ENCODE measurements at places on chromosomes 16 and 17.

DNA sequence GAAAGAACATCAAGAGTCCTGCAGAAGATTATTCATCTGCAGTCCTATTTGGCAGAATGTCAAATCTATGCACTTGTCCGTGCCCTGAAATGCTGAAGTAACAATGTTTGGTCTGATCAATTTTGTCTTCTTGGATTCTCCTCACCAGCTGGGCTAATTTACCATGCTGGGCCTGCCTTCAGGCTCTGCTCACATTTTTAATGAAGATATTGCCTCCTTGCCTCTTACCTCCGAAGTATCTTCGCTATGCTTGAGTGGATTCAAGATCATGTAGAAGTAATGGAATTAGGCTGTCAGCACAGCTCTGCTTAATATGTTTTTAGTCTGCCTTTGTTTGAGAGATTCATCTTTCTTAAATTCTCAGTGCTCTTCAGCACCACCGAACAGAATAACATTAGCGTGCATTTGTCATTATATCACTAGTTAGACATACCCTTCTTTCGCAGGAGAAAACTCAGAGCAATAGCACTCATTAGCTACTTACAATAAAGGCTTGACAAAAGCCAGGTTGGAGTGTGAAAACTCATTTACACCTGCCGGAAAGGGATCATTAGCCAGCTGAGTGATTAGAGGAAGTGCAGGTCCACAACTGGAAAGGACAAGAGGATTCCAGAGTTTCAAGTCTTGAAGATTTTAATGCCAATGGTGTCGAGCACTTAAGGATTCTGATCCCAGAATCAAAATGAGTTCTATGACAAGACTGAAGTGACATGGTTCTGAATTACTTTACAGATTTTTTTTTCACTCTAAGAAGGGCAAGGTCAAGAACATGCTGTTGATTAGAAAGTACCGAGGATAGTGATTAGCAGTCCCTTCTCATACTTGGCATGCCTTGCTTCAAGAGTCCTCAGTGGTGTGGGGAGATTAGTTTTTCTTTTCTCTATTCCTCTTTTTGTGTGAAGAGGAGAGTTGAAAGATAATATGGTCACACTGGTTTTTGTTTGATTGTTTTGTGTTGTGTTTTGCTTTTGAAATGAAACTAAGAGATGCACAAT lies 405.6 kb upstream of the TOM1L1 start:
- no peak for DNase-seq

DNA sequence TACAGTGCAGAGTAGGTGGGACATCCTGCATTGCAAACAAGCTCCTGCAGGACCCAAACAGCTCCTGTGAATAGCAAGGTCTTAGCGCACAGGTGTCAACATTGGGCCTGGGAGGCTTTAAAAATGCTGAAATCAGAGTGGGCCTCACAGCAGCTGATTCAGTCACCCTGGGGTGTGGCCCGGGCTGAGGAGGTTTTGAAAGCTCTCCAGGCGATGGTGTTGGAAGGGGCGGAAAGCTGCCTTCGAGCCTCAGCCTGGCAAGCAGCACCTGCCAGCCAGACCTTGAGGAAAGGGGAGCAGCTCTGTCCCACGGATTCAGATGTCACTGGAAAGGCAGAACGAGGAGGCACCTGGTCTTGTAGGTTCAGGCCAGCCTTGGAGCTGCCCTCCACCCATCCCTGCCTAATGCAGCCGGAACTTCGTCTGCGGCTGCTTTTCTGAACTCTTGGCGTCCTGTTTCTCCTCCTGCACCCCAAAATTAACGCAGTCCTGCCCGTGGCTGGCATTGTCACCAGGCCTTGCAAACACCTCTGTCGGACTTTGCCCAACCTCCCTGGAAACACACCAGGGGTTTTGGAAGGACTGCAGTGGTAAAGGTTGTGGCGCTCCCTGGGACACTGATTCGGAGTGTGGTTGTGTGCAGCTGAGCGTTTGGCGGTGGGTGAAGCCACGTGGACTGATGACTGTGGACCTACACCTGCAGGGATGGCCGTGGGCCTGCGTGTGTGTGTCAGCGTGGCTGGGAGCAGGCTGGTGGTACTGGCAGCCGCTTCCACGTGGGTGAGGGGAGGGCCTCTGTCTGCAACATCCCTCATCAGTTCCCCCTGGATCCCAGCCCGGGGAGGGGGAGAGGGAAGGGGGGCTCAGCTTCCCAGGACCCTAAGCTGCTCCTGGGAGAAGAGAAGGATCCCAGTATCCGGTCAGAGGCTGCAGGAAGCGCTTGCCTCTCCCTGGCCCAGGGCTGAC lies 3.4 kb downstream of the NECAB2 start:
- no peak for DNase-seq

DNA sequence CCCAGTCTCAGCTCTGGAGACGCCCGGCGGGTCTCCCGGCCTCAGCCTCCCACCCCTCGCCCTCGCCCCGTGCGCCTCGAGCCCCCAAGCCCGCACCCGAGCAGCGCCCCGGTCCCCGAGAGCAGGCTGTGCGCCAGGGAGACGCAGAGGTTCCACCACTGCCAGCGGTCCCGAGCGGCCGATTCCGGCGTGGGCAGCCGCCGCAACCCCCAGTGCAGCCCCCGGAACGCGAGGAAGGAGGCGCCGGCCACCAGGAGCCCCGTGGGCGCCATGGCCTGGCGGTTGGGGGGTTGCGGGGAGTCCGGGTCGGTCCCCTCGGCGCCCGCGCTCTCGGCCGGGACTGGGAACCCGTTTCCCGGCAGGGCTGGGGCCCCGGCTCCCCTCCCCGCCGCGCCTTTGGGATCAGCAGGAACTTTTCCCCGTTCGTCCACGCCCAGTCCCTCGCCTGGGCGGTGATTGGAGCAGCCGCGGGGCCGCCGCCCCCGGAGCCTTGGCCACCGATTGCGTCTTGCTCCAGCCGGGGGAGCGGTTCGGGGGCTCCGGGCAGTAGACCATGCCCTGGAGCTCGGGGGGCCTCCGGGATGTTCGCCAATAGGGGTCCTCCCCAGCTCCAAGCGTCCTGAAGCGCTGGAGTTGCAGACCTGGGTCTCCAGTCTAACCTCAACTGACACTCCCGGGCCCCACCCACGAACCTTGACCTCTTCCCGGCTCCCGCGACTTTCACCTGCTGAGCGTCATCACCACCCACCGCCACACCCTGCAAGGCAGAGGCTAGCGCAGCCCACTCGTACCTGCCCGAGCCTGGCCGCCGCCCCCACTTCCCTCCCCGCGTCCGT lies at the start of gene TLCD2:
Gene TLCD2, minus strand, starts transcription at position 407 of the 836 bp plus-strand sequence. Its CDS starts 135 bp downstream, at position 272.
- DNase-seq = no peak

- no peak for DNase-seq
Measured at GRCh38 chr16:87966685-87967185, 15.5 kb downstream of the BANP start.

DNA sequence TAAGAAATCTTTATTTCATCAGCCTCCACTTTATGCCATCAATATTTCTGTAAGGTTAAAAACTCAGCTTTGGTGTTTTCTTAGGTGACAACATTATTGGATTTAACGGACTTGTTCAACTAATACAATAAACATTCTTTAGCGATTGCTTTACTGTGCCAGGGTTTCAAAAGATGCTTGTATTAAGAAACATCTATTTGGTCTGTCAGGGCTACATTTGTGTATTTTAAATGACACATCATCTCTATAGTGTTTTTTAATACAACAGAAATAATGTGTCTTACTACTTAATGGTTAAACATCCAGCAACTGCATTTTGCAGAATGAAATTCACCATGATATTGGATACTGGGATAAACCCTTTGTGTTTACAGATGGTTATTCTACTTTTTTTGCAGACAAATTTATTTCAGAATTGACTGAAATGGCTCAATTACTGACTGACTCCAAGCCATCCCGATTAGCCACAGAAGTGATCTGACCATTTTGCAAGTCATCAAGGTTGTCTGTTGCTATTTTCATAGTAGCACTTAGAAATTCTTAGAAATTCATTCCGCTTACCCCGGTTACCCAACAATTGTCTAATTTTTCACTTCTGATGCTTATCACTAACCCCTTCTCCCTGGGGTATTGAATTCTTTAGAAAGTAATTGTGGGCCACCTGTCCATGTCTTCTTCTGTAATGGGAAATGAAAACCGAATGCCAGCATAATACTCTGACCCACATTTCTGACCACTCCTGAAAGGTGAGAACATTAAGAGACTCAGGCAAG lies 63.7 kb downstream of the HS3ST3A1 start:
- no peak for DNase-seq

GRCh38 chr16:47018223-47018891 lies 44.9 kb upstream of the DNAJA2 start:
- DNase-seq = peak; percentile 74

DNA sequence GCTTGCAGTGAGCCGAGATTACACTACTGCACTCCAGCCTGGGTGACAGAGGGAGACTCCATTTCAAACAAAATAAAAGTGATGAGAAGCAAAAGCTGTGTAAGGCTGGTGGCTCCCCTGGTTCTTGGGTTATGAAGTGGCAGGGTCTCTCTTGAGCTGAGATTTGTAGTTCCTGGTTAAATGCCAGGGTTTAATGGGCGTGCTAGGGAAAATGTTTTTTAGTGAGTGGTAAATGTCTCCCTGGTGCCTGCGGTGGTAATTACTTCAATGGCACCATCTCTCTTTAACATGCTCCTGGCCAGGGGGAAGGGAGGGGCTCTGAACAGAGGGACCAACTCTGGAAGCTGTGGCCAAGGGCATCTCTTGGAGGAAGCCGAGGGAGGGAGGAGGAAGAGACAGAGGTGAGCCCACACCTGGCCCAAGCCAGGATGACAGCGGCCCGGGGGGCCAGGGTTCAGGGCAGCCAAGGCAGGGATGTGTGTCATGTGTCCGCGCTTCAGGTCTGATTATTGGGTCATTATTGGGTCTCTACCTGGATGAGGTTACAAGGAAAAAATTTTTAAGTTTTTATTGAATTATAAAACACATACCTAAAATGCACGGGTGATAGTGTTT lies 17.8 kb upstream of the RPL38 start:
- no peak for DNase-seq

GRCh38 chr17:48576479-48577309 lies 1.5 kb downstream of the HOXB4 start:
- DNase-seq = no peak

- no peak for DNase-seq
Measured at GRCh38 chr17:18986541-18987229, 17.9 kb downstream of the FAM83G start.

- no peak for DNase-seq
Measured at GRCh38 chr17:21029036-21029435, 13.8 kb downstream of the USP22 start.

GRCh38 chr16:88726408-88726749 lies 20.1 kb downstream of the CTU2 start:
- no peak for DNase-seq

DNA sequence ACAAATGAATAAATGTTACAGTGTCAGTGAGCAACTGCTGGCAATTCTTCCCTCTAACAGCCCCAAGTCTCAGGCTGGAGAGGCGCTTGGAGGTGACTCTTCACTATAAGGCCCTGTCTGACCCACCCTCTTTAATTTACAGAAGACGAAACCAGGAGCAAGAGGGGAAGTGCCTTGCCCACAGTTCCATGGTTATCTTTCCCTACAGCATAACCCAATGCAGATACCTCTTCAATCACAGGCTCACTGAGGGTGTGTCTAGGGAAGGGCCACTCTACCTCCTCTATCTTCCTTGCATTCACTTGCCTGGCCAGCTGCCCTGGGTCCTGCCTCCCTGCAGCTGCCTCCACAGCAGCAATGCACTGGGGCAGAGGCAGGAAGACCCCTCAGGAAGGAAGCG lies 9.6 kb upstream of the N4BP1 start:
- DNase-seq = no peak

GRCh38 chr16:19295393-19295792 lies 9.9 kb downstream of the CLEC19A start:
- DNase-seq = no peak

- no peak for DNase-seq
Measured at GRCh38 chr17:48153691-48154358, 46.3 kb downstream of the SNX11 start.

GRCh38 chr17:21094298-21094704 lies 32.5 kb upstream of the DHRS7B start:
- DNase-seq = no peak

DNA sequence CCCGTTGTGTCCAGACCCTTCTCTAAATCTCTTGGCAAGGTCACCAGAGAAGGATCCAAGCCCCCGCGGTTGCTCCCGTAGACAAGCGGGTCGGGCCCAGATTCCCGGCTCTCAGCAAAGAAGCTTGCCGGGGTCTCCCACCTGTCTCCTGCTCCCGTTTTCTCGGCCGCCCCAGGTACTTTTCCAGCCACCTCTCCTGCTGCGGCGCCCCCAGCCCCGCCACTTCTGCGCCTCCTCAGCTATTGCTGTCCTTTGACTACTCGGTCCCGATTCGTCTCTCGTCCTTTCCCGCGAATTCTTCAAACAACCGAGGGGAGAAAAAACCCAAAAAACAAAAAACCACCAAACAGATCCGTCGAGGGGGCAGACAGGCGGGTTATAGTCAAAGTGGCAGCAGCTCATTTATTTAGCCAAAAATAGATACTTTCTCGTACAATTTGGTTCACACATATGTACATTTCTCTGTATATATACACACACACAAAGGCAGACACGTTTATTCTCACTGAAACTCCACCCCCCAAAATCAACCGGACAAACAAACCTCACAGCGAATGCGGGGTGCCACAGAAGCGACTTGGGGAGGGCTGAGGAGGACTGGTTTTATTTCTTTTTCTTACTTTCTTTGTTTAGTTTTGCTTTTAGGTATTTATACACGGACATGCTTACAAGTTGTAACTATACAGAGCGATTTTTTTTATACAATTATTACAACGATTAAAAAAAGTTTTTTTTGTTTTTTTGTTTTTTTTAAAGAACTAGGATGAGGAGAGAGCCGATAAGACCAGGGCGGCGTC lies 3.5 kb downstream of the IRX3 start:
- DNase-seq = no peak

DNA sequence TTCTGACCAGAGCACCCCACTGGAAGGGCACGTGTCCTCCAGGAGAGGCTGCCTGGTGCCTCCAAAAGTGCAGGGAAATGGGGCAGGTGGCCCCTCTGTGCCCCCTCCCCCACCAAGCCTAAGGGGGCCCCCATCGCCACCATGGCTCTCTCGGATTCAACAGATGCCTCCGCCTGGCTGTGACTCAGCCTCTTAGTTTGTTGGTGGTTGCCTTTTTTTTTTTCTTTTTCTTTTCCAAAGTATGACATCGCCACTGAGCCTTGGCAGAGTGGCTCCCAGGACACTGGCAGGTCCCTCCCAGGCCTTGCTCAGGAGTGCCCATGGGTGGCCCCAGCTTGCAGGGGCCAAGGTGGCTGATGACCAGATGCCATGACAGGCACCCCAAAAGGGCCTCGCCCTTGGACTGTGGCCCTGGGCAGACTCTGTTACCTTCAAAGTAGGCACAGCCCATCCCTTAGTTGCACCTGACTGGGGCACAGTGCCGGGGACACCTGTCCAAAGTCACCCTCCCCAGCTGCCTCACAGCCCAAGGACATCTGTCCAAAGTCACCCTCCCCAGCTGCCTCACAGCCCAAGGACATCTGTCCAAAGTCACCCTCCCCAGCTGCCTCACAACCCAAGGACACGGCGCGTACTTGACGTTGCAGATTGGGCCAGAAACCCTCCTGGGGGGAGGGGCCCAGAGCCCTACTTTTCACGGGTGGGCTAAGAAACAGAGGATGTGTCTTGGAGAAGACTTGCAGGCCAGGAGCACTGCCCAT lies 29.6 kb downstream of the NPTX1 start:
- DNase-seq = no peak

GRCh38 chr17:15031975-15032374 lies 233.2 kb downstream of the PMP22 start:
- DNase-seq = no peak

GRCh38 chr16:78659216-78659615 lies 559.8 kb downstream of the WWOX start:
- DNase-seq = no peak

- no peak for DNase-seq
Measured at GRCh38 chr16:4172070-4172469, 55.8 kb upstream of the ADCY9 start.
